ENCODE measurements at places on chromosomes 5 and 9. TPM values are rescaled to one million over a fixed set of nuclear protein-coding genes. Genes with fewer than 3 reads are reported as not detected.

Gene PCDHGA6
- 0.22 TPM for polyA plus RNA-seq

Gene APBA1
- polyA plus RNA-seq: 0.22 TPM

Gene TAL2
- polyA plus RNA-seq: 0.33 TPM

Gene SHOC1
- not detected for polyA plus RNA-seq

Gene PCDHB16
- 0.05 TPM for polyA plus RNA-seq

Gene ARID3C
- polyA plus RNA-seq: 0.08 TPM

Gene SPINK6
- polyA plus RNA-seq: 0.79 TPM

Gene PNPLA7
- polyA plus RNA-seq: 1.1 TPM

Gene CNTNAP3
- 9.4 TPM for polyA plus RNA-seq

Gene KCNMB1
- not detected for polyA plus RNA-seq

Gene ENTREP1
- 0.10 TPM for polyA plus RNA-seq

Gene NEUROG1
- not detected for polyA plus RNA-seq

Gene DDX31
- polyA plus RNA-seq: 21.4 TPM

Gene KIAA0825
- 0.75 TPM for polyA plus RNA-seq

Gene FOXD4L5
- polyA plus RNA-seq: 0.16 TPM

Gene ESM1
- not detected for polyA plus RNA-seq

Gene SPEF2
- polyA plus RNA-seq: 2.2 TPM

Gene NKD2
- 4.4 TPM for polyA plus RNA-seq

Gene ATOX1
- 218 TPM for polyA plus RNA-seq

Gene PTPN3
- 8.9 TPM for polyA plus RNA-seq

Gene GABBR2
- 0.47 TPM for polyA plus RNA-seq

Gene PAEP
- not detected for polyA plus RNA-seq

Gene ORM2
- not detected for polyA plus RNA-seq

Gene LAMC3
- polyA plus RNA-seq: 1.5 TPM

Gene FUT7
- not detected for polyA plus RNA-seq

Gene PCDHGA9
- polyA plus RNA-seq: 0.03 TPM

Gene CAPSL
- polyA plus RNA-seq: not detected

Gene OBP2B
- polyA plus RNA-seq: not detected

Gene FAM163B
- polyA plus RNA-seq: not detected
